ENCODE measurements at places on chromosomes 13 and 19.

GRCh38 chr13:112716461-112716820 is 26.6 kb downstream of the ATP11A start:
- DNase-seq, result no peak

DNA sequence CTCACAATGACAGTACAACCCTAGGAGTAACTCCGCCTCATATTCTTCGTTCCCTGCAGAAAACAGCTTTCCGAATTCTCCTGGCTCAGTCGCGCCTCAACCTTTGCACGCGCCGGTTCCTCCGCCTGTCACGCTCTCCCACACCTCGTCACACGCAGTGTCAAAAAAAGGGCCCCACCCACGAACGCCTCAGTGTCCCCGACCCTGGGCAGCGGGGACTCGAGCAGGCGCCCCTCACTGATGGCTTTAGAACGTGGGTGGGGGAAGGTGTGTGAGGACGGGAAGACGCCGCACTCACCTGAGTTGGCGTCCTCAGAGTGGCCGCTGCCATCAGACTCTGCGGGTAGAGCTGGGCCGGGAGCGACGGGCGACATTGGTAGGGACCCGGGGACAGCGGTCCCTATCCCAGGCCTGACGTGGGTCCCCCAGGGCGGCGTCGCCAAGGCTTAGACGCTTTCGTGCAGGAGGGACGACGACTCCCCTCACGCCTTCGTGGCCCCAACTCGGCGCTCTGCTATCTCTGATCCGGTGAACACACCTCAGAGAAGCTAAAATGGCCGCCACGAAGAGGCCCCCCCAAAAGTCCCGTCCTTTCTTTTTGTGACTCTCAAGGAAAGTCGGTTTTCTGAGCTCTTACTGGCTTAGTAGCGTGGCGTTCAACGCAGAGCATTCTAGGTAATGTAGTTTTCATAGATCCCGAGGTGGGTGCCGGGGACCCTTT is at the start of gene ZNF154:
ZNF154 (minus strand) TSS at position 564 of the 721 bp plus-strand sequence; CDS start at position 331, 233 bp downstream.
- no peak for DNase-seq

- no peak for DNase-seq
These were observed 257.8 kb downstream of the EFNB2 start for GRCh38 chr13:106277484-106278154.

DNA sequence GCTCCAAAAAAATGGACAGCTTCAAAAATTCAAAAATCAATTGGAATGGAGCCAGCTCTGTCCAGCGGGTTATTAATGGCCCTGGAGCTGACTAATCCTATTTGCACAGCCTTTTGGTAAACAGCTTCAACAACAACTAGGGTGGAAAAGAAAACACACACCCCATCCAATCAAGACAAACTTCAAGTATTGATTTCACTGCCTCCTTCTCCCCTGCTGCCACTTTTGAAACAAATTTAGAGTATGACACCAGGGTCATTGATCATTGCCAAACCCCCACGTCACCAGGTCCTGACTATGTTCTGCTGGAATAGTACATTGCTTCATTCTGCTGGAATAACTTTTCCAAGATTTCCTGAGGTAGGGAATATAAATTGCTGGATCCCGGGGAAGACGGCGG is 56.8 kb upstream of the GTF3A start:
- no peak for DNase-seq

Data from stimulated activated CD8-positive, alpha-beta memory T cell treated with anti-CD3 and anti-CD28 coated beads, Interleukin-4, amount 100 ng/mL, for 4 hours (primary cell).